HCT116 (cell line): ENCODE measurements at places on chromosomes 2 and 18. TPM values are rescaled to one million over a fixed set of nuclear protein-coding genes. Genes with fewer than 3 reads are reported as not detected.

Gene ALPI
- not detected for total RNA-seq

Gene ST6GAL2
- not detected for total RNA-seq

DNA sequence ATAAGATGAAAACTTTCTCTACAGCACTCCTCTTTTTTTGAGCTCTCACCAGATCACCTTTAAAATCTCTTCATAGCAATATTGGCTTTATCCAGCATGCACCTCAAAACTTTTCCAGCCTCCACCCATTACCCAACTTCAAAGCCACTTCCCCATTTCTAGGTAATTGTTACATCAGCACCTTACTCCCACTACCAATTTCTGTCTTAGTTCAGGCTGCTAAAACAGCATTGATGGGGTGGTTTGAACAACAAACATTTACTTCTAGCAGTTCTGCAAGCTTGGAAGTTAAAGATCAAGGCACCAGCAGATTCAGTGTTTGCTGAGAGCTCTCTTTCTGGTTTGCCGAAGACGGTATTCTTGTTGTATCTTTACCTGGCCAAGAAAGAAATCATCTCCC lies 114.0 kb upstream of the SLC39A10 start:
- H3K4me3 ChIP-seq: no peak overlapping the region
- H3K27me3 ChIP-seq: no peaks in the 10 kb centered on the region
- no peak overlapping the region for H3K27ac ChIP-seq
- H3K4me1 ChIP-seq: peaks cover 4% of the 10 kb centered on the region

DNA sequence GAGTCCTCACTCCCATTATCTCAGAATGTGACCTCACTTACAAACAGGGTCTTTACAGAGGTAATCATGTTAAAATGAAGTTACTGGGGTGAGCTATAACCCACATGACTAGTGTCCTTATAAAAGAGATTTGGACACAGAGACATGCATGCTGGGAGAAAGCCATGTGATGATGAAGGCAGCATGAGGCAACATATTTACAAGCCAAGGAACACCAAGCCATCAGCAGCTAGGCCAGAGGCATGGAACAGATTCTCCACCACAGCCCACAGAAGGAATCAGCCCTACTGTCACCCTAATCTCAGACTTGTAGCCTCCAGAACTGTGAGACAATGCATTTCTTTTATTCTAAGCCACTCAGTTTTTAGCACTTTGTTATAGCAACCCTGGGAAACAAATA lies 171.9 kb downstream of the EN1 start:
- no peak for DNase-seq
- H3K4me1 ChIP-seq: no peaks in the 10 kb centered on the region
- no peaks in the 10 kb centered on the region for H3K36me3 ChIP-seq
- H3K27ac ChIP-seq: no peak overlapping the region

- peaks cover 18% of the 10 kb centered on the region for H3K36me3 ChIP-seq
- DNase-seq: no peak
- H3K27me3 ChIP-seq: no peaks in the 10 kb centered on the region
- peaks cover 24% of the 10 kb centered on the region for H3K4me1 ChIP-seq
- H3K4me3 ChIP-seq: no peak overlapping the region
Observed at GRCh38 chr2:207616185-207616584, 9.0 kb downstream of the METTL21A start.

GRCh38 chr18:37505321-37505720 lies 60.3 kb downstream of the CELF4 start:
- DNase-seq: no peak
- H3K4me3 ChIP-seq: no peak overlapping the region
- H3K27me3 ChIP-seq: peaks cover 32% of the 10 kb centered on the region
- H3K36me3 ChIP-seq: no peaks in the 10 kb centered on the region

DNA sequence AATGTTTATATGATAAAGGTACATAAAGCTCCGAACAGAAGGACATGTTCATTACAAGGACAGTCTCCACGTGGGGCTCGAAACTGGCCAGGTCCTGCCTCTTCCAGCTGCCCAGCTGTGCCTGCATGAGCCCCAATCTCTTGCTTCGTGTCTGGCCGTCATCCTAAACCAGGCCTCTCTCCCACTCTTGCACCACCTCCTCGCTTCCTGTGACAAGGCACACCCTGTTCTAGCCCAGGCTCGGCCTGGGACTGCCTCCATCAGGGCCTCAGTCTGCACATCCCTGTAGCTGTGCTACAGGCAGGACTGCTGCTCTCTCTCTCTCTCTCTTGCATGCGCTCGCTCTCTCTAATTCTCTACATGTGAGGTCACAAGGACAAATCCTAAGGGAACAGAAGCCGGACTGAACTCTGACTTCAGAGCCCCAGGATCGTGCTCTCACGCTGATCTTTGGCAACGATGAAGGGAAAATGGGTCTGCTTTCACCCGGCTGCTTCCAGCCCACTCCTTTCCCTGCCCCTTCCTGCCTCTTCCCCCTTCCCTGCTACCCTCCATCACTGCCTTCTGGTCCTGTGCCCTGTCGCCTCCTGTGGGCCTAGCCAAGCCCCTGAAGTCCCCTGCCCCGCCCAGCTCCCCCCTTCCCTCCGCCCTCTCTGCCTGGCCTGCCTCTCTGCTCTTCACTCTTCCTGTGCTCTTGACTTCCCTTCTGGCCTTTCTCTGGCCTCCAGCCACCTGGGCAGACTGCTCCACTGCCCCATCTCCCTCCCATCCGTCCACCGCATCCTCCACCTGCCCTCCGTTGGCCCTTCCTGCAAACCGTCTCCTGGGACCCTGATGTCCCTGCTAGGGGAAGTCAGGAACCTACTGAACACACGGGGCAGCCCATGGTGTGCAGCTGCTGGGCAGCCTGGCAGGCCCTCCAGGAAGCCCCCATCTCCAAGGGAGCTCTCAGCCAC lies 7.8 kb upstream of the GPR55 start:
- no peak overlapping the region for H3K27ac ChIP-seq
- H3K27me3 ChIP-seq: no peaks in the 10 kb centered on the region
- no peaks in the 10 kb centered on the region for H3K4me1 ChIP-seq
- no peak for DNase-seq
- no peak overlapping the region for H3K4me3 ChIP-seq

DNA sequence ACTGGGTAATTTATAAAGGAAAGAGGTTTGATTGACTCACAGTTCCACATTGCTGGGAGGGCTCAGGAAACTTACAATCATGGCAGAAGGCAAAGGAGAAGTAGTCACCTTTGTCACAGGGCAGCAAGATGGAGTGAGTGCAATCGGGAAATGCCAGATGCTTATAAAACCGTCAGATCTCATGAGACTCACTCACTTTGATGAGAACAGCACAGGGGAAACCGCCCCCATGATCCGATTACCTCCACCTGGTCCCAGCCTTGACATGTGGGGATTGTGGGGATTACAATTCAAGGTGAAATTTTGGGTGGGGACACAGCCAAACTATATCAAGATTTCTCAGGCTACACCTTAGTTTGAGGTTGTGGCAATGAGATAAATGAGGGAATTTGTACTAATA lies 54.9 kb downstream of the AKAIN1 start:
- no peak overlapping the region for H3K4me3 ChIP-seq
- H3K27me3 ChIP-seq: no peaks in the 10 kb centered on the region
- H3K4me1 ChIP-seq: no peaks in the 10 kb centered on the region
- DNase-seq: no peak
- no peaks in the 10 kb centered on the region for H3K36me3 ChIP-seq
- no peak overlapping the region for H3K27ac ChIP-seq

GRCh38 chr2:221671515-221671914 lies 99.4 kb upstream of the EPHA4 start:
- no peak for DNase-seq
- no peaks in the 10 kb centered on the region for H3K36me3 ChIP-seq
- no peak overlapping the region for H3K27ac ChIP-seq
- no peaks in the 10 kb centered on the region for H3K4me1 ChIP-seq

GRCh38 chr2:10497797-10498251 lies 49.7 kb upstream of the ODC1 start:
- H3K4me1 ChIP-seq: peaks cover 18% of the 10 kb centered on the region
- H3K27me3 ChIP-seq: peaks cover 2% of the 10 kb centered on the region; the same call in 1 of the 2 replicates
- H3K27ac ChIP-seq: no peak overlapping the region
- DNase-seq: peak; percentile 49
- peak overlapping the region; percentile 42 for H3K4me3 ChIP-seq
